ENCODE measurements at places on chromosomes 11 and 22.
A peak's percentile ranks its signal among the peaks of the same experiment; 100 is the strongest.

DNA sequence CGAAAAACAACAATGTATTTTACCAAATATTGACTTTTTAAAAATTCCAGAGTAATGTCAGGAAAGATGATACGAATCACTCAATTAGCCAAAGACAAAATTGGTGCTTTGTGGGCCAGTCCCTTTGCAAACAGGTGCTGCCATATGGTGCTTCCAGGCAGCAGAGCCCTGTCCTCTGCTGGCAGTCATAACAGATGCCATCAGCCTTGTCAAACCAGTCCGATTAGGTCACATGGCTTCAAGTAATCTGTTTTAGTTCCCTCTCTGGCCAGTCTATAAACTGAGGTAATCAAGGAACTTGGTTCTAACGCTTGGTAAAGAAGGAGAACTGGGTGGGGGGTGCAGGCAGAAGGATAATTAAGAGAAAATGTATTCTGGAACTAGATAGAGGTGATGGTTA, 49.1 kb upstream of the CAPRIN1 start:
- DNase-seq = no peak

DNA sequence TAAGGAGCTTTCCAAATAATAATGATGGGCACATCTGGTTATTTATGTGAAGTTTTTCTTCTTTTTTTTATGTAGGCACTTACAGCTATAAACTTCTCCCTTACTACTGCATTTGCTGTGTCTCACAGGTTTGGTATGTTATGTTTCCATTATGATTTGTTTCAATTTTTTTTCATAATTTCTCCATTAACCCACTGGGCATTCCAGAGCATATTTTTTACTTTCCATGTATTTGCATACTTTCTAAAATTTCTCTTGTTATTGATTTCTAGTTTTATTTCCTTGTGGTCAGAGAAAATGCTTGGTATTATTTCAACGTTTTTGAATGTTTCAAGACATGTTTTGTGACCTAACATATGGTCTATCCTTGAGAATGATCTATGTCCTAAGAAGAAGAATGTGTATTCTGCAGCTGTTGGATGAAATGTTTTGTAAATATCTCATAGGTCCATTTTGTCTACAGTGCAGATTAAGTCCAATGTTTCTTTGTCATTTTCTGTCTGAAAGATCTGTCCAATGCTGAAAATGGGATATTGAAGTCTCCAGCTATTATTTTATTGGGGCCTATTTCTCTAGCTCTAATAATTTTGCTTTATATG, 362.1 kb downstream of the DDX10 start:
- DNase-seq = no peak

DNA sequence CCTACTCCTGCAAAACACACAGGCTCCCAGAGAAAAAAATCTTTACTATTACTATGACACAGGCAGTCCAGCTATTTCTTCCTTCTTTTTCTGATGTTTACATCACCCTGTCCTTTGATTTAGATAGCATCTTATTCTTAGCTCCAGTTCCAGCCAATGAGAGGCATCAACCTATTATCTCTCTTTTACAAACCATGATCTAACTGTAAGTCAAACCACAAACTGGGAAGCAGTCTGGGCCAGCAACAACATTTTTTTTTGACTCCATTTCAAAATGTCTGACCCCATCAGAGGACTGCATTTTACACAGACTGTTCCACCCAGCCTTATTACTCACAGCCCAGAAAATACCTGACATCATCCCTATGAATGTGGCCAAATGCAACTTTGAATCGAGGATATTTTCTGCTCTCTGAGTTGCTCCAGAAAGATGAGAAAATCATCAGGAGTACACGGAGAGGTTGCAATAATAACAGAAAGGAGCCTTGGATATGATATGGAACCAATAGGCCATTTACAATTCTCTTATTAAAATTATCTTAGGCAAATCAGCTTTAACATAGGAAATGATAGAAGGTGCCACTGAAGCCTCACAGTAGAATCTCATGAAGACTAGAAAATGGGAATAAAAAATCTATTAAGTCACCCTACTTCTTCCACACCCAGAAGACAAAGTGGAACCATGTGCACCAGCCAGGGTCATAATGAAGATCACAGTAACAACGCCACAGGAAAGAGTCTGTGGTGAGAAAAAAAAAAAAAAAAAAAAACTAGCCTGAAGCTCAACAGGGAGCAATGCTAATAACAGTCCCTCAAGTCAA, 21.2 kb downstream of the TBRG1 start:
- DNase-seq = peak; percentile 74

DNA sequence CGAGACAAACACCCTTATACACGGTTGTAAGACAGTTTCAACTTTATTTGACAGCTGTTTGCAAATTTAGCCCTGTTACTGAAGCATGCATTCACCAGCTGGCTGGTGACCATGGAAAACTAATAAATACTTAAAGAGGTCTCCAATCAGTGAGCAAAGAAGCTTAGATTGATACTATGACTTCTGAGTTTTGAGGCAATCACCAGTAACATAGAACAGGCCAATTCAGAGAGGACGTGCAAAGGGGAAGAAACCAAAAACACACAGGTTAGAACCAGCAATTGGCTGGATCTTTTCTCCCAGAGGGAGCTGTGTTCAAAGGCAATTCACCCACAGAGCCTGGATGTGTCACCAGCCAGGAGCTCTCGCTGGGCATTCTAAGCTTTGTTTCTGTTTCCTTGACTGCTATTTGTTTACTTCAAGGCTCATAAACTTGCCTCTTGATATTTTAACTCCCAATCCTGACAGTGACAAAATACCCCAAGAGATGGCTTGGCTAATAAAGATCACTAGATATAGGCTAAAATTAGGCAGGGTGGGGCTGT, 113.6 kb upstream of the MTMR2 start:
- peak; percentile 76 for DNase-seq
